ENCODE measurements at places on chromosomes 7 and 10.
A peak's percentile ranks its signal among the peaks of the same experiment; 100 is the strongest.

GRCh38 chr7:140322759-140323158, 75.6 kb downstream of the SLC37A3 start:
- no peak for DNase-seq

DNA sequence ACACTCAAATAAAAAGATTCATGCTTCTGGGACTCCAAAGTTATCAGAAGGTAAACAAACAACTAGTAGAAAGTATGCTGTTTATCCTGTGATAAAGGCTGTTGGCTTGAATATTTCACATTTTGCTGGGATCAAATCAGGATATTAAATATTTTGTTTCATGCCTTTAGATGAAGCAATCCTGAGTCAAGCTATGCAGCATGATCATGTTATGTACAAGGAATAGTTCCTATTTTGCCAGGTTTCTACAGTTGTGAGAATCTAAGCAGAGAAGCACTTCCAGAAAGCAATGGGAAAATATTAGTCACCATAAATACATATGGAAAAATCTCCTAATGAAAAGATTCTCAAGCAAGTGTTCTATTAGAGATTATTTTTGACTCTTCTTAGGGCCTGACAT, 262.8 kb upstream of the PCDH15 start:
- no peak for DNase-seq

- DNase-seq = no peak
Measured at GRCh38 chr7:106779877-106780276, 85.2 kb upstream of the PIK3CG start.

DNA sequence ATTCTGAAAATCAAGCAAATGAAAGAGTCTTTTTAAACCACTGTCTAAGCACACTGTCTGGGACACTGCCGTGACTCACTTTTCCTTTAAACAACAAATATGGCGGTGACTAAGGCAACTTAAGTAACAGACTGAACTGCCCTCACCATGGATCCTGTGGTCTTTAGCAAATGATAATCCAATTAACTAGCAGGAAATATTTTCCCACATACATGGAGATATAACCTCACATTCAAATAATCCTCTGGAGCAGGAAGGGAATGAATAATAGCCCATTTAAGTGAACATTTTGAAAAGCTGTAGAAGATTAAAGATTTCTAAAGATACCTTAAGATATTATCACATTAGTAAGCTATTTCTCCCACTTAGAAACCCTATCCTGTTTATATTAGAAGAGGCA, 40.3 kb upstream of the LRRC17 start:
- peak; percentile 87 for DNase-seq

DNA sequence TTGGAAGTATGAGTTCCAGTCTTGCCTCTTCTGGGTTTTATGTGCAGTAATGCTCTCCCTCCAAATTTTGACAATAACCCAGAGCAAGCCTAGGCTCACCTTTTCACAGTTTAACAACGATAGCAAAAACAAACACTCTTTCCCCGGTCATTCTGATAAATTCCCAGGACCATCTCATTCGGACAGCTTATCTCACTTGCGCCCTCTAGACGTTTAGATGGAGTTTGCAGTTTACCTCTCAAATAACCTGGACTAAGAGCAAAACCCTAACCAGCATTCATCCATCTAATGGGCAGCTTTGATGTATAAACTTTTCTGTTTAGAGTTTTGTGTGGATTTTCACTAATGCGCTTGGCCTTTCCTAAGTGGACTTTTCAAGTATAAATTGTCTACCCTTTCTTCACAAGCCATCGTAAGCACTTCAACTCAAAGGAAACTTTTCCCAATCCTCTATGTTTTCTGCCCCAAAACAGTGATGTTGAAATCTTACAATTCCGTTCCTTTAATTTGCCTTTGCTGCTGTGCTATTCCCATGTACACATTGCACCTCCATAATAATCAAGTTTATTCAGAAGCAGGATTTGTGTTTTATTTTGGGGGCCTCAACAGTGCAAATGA, 114.9 kb downstream of the HDAC9 start:
- peak; percentile 31 for DNase-seq

DNA sequence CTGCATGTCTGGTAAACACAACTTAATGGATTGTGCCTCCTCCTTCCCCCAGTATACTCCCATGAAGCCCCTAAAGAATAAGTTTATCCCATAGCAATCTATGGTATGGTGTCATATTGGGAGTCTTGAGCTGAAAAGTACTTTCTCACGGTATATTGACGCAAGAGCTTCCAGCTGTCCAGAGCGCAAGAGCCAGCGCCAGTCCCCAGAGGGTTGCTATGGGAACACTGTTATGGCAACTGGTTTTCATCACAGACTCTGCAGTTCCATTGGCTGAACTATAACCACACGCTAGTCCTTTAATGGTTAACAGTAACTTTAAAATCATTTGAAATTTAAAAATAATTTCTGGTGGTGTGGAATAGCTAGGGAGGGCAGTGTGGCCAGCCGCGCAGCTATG, 46.9 kb downstream of the PRPF18 start:
- peak; percentile 91 for DNase-seq

DNA sequence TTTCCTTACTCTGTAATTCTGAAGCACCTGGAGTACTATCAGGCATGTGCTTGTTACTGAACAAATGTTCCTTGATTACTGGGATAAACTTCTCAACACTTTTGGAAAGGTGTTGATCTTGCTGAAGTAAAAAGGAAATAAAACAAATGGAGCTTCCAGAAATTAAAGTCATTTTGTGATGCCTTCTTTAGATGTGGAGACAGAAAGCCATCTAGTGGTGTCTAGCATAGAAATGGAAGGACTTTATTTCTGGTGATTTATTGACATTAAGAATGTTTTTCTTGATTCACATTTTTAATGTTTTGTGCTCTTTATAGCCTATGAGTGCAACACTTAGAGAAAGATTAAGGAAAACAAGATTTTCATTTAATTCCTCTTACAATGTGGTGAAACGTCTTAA, 1.4 kb downstream of the SFR1 start:
- DNase-seq = peak; percentile 59

Data from fibroblast of the aortic adventitia (primary cell).